ENCODE measurements at places on chromosomes 7 and 10. TPM values are rescaled to one million over a fixed set of nuclear protein-coding genes. Genes with fewer than 3 reads are reported as not detected.

CADPS2 gene
- 1.5 TPM for polyA plus RNA-seq

DNA sequence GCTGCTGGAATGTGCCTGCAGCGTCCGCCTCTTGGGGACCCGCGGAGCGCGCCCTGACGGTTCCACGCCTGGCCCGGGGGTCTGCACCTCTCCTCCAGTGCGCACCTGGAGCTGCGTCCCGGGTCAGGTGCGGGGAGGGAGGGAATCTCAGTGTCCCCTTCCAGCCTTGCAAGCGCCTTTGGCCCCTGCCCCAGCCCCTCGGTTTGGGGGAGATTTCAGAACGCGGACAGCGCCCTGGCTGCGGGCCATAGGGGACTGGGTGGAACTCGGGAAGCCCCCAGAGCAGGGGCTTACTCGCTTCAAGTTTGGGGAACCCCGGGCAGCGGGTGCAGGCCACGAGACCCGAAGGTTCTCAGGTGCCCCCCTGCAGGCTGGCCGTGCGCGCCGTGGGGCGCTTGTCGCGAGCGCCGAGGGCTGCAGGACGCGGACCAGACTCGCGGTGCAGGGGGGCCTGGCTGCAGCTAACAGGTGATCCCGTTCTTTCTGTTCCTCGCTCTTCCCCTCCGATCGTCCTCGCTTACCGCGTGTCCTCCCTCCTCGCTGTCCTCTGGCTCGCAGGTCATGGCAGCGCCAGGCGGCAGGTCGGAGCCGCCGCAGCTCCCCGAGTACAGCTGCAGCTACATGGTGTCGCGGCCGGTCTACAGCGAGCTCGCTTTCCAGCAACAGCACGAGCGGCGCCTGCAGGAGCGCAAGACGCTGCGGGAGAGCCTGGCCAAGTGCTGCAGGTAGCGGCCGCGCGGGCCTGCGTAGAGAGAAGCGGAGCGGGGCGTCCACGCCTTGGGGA lies 645 bp downstream of the SLC26A4 start:
- DNase-seq: peak; percentile 27

DNA sequence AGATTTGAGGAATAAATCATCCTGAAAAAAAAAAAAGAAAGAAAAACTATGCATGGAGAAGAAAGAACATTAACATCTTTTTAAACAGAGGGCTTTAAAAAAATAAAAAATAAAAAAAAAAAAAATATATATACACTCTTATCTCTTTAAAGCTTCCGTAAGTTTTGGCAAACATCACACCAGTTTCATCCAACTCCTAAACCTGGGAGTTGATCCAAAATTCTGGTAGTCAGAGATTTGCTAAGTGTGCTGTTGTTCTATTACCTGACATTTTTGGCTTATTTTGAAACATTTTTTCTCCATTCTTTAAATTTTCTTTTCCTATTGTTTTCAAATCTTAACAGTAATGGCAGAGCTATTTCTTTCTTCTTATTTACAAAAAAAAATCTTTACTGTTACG lies 273.1 kb downstream of the AGMO start:
- DNase-seq: no peak

- DNase-seq: no peak
Measured at GRCh38 chr7:121352323-121352722, 23.5 kb downstream of the WNT16 start.

DNA sequence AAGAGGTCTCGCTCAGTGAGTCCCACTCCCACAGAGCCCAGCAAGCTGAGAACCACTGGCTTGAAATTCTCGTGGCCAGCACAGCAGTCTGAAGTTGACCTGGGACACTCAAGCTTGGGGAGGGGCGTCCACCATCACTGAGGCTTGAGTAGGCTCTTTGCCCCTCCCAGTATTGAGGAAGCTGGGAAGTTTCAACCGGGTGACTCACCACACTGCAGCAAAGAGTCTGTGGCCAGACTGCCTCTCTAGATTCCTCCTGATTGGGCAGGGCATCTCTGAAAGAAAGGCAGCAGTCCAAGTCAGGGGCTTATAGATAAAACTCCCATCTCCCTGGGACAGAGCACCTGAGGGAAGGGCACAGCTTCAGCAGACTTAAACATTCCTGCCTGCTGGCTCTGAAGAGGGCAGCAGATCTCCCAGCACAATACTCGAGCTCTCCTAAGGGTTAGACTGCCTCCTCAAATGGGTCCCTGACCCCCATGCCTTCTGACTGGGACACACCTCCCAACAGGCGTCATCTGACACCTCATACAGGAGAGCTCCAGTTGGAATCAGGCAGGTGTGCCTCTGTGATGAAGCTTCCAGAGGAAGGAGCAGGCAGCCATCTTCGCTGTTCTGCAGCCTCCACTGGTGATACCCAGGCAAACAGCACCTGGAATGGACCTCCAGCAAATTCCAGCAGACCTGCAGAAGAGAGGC lies 970.9 kb upstream of the LRRN3 start:
- DNase-seq: no peak

DNA sequence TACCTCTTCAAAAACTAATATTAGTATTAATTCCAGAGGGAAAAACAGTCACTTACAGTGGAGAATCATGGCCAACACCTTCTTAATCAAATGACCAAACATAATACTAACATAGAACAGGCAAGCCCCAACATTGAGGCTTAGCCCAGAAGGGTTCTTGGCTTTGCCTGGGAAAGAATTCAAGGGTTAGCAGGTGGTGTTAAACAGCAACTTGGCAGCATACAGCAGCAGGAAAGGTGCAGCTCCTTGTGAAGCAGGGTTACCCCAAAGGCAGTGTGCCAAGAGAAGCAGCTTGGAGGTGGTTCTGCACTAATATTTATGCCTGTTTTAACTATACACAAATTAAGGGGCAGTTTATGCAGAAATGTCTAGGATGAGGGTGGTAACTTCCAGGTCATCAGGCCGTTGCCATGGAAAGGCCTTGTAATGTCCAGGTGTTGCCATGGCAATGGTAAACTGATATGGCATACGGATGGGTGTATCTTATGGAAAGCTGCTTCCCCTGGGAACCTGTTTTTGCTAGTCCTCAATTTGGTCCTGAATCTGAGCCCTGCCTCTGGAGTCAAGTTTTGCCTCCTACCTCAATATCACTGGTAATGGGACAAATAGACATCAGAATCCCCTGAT lies 27.2 kb upstream of the BEND7 start:
- DNase-seq: no peak
